ENCODE measurements at places on chromosomes 1 and 21.

DNA sequence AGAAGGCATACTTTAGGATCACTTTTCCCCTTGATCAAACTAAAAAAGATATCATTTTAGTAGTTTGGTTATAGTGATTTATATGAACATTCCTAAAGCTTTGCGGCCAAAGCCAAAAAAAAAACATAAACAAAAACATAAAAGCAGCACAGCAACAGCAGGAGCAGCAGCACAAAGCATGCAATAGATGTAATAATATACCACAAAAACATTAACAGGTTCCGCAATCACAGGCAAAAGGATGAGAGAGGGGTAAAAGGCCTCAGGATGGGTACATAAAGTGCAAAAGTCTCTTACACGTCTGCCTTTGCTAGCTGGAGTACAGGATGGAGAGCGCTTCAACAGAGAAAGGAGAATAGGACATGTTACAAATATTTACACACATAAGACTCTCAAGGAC is 119.0 kb downstream of the COQ8A start:
- no peak for DNase-seq

GRCh38 chr21:46150073-46150472 is 5.3 kb downstream of the FTCD start:
- no peak for DNase-seq

- DNase-seq, result no peak
These were observed 27.7 kb upstream of the LRRC7 start for GRCh38 chr1:69540052-69540451.

GRCh38 chr21:15624646-15625045 is 105.1 kb upstream of the USP25 start:
- DNase-seq, result no peak

- no peak for DNase-seq
These were observed 171.9 kb upstream of the NR5A2 start for GRCh38 chr1:199855580-199855979.

- no peak for DNase-seq
These were observed 968 bp downstream of the CSMD2 start for GRCh38 chr1:34163792-34164731.

- DNase-seq, result no peak
These were observed 25.0 kb downstream of the CRYAA start for GRCh38 chr21:43193651-43194302.

DNA sequence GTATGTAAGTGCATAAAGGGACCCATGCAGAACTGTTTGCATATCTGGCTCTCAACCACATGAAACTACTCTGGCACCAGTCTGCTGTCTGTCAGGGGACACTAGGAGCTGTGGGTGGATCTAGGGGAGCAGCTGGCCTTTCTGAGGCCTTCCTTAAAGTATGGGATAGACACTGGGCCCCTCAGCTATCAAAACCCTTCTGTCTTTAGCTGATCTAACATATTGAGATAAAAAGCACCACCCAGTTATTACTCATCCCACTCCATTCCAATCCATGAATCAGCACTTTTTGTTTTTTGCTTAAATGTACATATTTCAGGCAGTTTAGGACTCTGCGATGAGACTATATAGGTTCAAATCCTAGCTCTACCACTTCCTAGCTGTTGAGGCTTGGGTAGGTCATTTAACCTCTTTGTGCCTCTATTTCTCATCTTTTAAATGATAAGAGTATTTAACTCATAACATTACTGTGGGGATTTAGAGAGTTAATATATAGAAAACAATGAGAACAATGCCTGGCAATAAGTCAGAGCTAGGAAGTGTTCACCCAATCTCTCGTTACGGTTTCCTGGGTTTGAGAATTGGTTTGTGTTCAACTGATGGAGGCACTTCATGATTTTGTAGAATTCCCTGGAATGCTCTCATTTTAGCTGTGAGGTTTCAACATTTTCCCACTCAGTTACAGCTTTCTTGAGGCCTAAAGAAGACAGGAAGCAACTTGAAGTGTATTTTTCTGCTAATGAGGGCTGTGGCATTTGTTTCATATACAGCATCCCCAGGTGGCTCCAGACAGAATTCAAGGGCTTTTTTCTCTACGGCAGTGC is 68.9 kb downstream of the LRIG2 start:
- DNase-seq, result no peak

GRCh38 chr1:19219451-19219850 is 9.4 kb upstream of the UBR4 start:
- DNase-seq, result peak; percentile 45

GRCh38 chr1:147053269-147053668 is 115.1 kb downstream of the NBPF12 start:
- no peak for DNase-seq

- no peak for DNase-seq
These were observed 48.9 kb downstream of the SPATA46 start for GRCh38 chr1:162327788-162328165.

GRCh38 chr1:212950243-212951125 is at the start of gene VASH2:
VASH2 (plus strand) TSS chr1:212950541; CDS start chr1:212951543, 1,002 bp downstream.
- DNase-seq, result peak; percentile 60

DNA sequence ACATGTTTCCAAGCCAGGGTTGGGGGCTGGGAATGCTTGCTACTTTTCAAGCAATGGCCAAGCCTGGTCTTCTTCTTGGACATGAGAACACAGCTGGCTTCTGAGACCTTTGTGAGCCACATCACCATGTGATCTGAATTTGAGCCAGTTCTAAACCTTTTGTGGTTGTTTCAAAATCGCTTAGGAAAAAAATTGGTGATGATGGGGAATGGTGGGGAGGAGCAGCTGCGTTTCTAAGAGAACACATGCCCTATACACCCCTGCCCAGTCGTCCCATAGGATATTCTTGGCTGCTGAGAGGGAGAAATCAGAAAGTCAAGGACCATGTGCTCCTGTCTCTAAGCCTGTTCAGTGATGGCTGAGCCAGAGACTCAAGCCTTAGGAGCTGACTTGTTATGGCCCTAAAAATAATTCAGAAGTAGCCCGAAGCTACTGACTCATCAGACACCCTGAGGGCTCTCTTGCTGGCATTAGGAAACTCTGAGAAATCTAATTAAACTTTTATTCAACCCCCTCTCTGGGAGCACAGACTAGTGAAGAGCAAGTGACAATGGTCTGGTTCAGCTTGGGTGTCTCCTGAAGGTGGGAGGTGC is 30.5 kb downstream of the CCDC185 start:
- no peak for DNase-seq

GRCh38 chr1:179043907-179044306 is 18.2 kb downstream of the FAM20B start:
- no peak for DNase-seq

DNA sequence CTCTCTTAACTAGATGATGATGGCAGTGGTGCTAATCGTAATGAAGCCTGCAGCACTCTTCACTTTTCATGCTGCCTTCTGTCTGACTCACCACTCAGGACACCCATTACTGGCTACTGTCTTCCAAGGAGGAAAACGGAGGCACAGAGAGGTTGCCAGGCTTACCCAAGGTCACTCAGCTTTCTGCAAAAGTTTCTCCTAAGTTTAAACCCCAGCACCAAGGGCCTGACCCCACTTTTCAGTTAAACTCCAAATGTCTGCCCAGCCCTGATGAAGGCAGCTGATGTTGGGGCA is 78.1 kb upstream of the RUNX3 start:
- no peak for DNase-seq

DNA sequence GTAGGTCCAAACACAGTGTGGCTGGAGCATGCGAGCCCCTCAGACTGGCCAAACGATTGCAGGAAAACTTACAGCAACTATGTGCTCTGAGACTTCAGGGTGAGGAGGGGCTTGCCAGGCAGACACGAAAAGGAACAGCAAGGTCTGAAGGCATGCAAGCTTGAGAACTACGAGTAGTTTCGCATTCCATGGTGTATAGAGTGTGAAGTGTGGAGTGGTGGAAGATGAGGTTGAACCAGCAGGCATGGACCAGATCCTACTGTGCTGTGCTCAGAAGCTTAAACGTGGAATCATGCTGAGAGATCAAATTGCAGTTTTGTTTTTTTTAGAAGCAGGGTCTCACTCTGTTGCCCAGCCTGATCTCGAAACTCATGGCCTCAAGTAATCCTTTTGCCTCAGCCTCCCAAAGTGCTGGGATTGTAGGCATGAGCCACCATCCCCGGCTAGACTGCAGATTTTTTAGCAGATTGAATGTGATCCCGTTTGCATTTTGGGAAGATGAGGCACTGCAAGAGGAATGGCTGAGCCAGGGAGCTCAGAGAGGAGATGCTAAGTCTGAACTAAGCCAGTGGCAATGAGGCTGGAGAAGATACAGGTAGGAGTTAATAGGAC is 5.1 kb upstream of the TFAP2E start:
- no peak for DNase-seq

GRCh38 chr1:205827623-205828022 is 14.6 kb upstream of the SLC41A1 start:
- peak; percentile 32 for DNase-seq

GRCh38 chr1:93124556-93125355 is 45.7 kb downstream of the MTF2 start:
- DNase-seq, result no peak

- DNase-seq, result no peak
These were observed 41.8 kb downstream of the AGPAT3 start for GRCh38 chr21:43906585-43907370.

GRCh38 chr1:59952065-59952464 is 25.5 kb upstream of the CYP2J2 start:
- no peak for DNase-seq

- DNase-seq, result no peak
These were observed 98.6 kb upstream of the PPP2R5A start for GRCh38 chr1:212186427-212187207.

DNA sequence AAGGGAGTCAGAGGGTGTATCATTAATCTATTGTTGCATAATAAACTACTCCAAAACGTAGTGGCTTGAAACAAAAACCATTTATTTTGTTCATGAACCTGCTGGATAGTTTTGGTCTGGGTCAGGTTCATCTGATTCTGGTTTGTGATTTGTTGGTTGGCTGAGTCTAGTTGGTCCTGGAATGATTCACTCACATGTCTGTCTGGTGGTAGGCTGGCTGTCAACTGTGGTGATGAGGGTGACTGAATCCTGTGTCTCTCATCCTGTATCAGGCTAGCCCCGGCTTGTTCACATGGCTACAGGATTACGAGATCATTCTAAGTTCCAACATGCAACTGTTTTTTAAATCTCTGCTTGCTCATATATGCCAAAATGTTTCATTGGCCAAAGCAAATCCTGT is 22.5 kb upstream of the SIKE1 start:
- DNase-seq, result no peak

- no peak for DNase-seq
These were observed 89.4 kb downstream of the LMO4 start for GRCh38 chr1:87418048-87418447.

GRCh38 chr1:188317894-188318293 is 1489.1 kb downstream of the PLA2G4A start:
- DNase-seq, result no peak

DNA sequence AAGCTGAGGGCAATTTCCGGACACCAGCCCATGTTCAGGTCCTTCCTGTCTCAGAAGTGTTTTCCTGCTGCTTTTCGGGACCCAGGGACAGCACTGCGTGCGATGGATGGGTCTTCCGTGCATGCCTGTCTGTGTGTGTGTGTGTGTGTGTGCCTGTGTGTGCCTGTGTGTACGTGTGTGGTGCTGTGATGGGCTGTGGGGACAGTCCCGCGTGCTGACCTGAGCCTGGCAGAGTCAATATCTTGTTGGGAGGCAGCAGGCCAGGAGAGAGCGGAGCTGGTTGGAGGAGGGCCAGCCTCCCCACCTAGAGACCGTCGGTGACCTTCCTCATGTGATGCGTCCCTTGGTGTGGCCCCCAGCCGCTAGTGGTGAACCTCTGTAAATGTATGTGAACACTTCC is 13.7 kb downstream of the SKI start:
- DNase-seq, result no peak
